GM06990 (cell line): ENCODE measurements at places on chromosomes 4 and X.

GRCh38 chrX:68571610-68572311 lies 72.9 kb downstream of the YIPF6 start:
- DNase-seq: peak; percentile 8

DNA sequence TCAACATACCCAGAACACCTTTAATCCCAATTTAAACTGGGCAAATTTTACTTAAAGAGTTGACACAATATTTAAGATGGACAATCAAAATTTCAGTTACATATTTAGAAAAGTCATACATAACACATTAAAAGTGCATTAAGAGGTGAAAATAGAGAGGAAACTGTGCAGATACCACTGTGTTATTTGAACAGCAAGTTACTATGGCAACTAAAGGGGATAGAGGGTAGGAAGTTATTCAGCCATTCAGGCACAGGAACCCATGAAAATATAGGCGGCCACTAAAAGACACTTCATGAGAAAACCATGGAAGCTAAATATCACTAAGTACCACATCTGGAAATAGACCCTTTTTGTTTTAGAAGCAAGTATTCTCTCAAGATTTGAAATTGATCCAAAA lies 75.1 kb downstream of the PDGFC start:
- DNase-seq: no peak

GRCh38 chr4:189792924-189793618 lies 147.6 kb upstream of the FRG1 start:
- DNase-seq: peak; percentile 13

DNA sequence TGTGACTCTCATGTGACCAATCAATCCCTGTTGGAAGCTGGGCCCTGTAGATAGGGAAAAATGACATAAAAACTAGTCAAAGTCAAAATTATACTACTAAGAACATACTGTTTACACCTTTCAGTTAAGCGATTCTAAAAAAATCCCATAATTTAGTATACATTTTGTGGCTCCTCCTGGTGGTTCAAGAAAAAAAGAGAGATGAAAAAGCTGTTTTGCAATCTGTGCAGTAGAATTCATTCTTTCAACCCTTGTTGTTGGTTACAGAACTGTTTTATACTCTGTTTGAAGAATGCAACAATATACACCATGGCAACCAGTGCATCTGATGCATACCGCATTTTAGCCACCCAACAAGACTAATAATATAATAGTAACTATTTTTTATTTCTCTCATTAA lies 66.8 kb upstream of the ANK2 start:
- no peak for DNase-seq

DNA sequence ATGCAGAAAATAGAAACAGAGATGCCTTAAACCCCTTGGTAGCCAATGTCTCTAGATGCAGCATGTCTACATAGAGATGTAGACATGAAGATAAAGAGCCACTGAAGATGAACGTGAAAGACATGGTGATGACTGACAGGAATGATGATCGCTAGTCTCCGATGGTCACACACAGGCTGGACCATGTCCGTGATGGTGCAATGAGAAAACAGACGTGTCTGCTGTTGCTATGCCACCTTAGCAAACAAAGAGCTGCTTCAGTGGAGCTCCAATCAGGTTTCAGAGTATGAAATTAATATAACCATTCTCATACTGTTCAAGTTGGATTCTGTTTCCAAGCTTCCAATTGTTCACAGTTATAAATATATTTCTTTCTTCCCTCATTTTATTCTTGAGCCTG lies 256.5 kb downstream of the CAMK2D start:
- no peak for DNase-seq

DNA sequence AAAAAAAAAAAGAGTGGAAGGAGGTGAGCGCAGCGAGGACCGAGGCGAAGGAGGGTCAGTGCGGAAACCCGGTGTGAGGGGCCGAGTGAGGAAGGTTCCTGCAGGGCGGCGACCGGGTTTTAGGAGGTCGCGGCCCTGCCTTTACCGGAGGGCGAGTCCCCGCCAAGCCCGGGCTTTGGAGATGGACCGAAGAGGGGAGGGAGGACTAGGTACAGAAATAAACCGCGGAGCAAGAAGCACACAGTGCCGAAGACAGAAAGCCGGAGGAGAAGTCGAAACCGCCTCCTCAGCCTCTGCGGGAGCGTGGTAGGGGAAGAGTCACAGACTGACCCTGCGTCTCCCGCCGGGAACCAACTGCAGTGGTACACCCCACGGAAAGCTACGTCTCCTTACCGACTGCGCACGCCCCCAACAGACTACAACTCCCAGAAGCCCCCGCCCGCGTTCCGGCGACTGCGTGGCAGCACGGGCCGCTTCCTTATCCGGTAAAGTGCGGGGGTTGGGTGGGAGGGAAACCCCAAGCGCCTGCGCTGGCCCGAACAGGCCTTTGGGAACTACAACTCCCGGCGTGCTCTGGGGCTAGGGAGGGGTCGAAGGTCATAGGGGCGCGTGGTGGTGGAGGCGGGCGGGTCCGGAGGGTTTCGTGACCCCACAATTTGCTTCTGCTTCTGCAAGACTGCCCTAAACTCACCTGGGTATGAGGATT lies at the start of gene NFXL1:
NFXL1 (minus strand) TSS at position 364 of the 706 bp plus-strand sequence. CDS start 380 bp downstream, outside the sequence.
- DNase-seq: peak; percentile 96

DNA sequence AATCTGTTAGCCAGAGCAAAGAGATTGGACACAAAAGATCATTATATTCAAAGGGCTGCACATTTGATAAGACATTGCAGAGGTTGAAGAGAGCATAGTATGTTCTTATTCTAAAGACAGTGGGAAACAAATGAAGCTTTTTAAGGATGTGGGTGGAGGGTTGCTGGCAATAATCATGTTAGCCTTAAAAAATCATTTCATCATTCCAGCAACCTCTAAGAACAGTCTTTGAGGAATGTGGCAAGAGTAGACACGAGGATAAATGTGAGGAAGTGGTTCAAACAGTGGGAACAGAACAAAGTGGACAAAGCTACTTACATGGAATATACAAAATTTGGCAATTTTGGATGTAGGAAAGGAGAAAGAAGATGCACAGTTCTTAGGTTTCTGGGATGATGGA lies 167.3 kb upstream of the SPRY1 start:
- DNase-seq: no peak
